ENCODE measurements at places on chromosomes 7 and 10. TPM values are rescaled to one million over a fixed set of nuclear protein-coding genes. Genes with fewer than 3 reads are reported as not detected.

- DNase-seq: no peak
Measured at GRCh38 chr10:59949608-59950007, 43.3 kb upstream of the CCDC6 start.

The EN2 gene
- 2.2 TPM for total RNA-seq

The VOPP1 gene
- total RNA-seq: 46.5 TPM

The FRMD4A gene
- total RNA-seq: 9.9 TPM

DNA sequence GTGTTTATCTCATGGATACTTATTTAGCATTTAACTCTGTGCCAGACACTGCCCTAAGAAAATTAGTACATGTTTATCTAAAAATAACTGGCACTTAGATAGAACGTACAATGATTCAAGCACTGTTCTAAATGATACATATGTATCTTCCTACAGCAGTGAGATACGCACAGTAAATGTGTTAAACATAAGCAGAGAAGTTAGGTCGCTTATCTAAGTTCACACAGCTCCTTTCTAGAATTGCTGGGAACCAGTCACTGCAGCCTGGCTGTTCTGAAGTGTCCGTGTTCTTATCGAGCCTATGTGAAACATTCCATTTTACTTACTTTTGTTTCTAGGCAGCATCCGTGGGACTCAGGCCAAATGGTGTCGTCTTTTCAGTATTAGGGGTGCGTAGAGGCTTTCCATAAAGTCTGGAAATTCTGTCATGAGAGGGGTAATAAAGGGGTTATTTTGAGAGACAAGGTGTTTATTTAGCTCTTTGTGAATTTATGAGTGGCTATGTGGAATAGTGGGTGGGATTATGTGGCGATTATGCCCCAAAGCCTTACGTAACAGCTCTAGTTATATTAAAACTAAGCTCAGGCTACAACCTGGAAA, 186.9 kb downstream of the SND1 start:
- DNase-seq: no peak

DNA sequence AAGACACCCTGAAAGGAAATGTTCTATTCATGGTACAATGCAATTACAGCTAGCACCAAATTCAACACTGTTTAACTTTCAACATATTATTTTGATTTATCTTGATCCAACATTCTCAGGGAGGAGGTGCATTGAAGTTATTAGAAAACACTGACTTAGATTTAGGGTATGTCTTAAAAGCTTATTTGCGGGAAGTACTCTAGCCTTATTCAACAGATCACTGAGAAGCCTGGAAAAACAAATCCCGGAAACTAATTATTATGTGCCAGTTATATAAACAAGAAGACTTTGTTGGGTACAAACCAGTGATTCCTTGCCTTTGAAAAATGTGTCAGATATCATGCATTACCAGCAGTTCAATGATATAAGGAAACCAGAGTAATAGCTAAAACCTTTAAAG, 160.1 kb downstream of the CFTR start:
- DNase-seq: no peak

DNA sequence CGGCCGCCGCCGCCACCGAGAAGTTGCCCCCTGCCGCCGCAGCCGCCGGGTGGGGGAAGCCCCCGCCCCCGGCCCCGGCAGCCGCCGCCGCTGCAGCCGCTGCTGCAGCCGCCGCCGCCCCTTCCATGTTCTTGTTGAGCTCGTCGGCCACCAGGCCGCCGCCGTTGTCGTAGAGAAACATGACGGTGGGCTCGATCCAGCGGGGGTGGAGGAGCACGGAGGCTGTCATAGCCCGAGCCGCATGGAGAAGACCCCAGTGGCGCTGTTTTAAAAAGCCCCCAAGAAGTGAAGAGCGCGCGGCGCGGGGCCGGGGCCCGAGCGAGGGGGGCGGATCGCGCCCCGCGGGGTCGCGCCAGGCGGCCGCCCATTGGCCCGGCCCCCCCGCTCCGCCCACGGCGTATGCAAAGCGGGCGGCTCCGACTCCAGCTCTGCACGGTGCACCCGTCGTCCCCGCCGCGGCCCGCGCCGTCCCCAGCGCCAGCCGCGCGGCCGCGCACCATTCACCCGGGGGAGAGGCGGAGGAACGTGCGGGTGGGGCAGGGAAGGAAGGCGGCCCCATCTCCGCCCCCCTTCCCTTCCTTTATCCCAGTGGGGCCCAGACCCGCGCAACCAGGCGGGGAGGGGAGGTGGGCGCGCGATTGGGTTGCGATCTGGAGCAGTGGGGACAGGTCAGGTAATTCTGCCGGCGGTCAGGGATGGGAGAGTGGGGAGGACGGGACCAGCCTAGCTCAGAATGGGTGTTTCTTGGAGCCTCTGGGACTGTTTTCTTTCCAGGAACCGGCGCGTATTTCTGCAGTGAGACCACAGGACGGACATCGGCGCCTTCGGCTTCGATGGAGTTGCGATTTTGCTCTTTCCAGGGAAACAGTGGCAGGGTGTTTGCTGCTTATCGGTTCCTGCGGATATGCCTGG, at the start of gene HOXA13:
TSS of gene HOXA13 (minus strand) at position 243 of the 912 bp plus-strand sequence. CDS start at position 229, 14 bp downstream.
- peak; percentile 79 for DNase-seq

- peak; percentile 37 for DNase-seq
Measured at GRCh38 chr7:100189061-100189460, 11.3 kb downstream of the STAG3 start.

GRCh38 chr7:26348234-26348851, 56.7 kb downstream of the SNX10 start:
- DNase-seq: no peak

GRCh38 chr7:159004411-159004810, 140.3 kb downstream of the VIPR2 start:
- no peak for DNase-seq

GRCh38 chr7:105173586-105173985, 159.6 kb downstream of the KMT2E start:
- DNase-seq: peak; percentile 20
